ENCODE measurements at places on chromosomes 6 and 20.

GRCh38 chr6:147881432-147881831 lies 372.9 kb downstream of the SAMD5 start:
- DNase-seq = no peak

- DNase-seq = no peak
Measured at GRCh38 chr20:59146780-59147565, 16.6 kb upstream of the ZNF831 start.

- no peak for DNase-seq
Measured at GRCh38 chr6:41984623-41985022, 43.0 kb upstream of the CCND3 start.

DNA sequence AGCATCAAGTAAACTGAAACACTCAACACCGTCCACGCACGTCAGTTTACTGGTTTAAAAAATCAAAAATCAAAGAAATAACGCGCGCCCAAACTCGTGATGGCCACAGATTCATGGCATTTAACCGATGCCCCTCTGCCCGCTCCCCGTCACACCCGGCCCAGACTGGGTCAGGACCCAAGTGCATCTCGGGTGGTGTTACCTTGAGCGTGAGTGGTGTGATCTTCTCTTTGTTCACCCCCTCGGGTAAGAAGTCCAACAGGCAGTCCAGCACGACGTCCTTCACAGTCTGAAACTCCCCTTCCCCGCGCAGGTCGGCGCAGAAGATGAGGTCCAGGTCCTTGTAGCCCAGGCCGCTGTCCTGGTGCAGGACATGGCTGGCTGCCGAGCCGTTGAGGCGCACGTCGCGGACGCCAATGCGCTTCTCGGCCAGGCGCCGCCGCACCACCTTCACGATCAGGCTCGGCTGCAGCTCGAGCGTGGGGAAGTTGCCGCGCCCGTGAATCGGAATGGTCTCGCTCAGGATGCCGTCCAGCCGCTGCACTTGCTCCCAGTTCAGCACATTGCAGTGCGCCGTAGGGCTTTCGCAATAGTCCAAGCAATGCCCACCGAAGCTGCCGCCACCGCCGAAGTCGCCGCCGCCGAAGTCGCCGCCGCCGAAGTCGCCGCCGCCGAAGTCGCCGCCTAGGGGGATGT lies 945 bp downstream of the TENT5A start:
- no peak for DNase-seq

GRCh38 chr6:90253631-90254030 lies 43.0 kb downstream of the BACH2 start:
- DNase-seq = no peak

GRCh38 chr6:138393871-138394783 lies 9.9 kb upstream of the HEBP2 start:
- DNase-seq = no peak

- no peak for DNase-seq
Measured at GRCh38 chr20:54619181-54619580, 143.8 kb downstream of the DOK5 start.

DNA sequence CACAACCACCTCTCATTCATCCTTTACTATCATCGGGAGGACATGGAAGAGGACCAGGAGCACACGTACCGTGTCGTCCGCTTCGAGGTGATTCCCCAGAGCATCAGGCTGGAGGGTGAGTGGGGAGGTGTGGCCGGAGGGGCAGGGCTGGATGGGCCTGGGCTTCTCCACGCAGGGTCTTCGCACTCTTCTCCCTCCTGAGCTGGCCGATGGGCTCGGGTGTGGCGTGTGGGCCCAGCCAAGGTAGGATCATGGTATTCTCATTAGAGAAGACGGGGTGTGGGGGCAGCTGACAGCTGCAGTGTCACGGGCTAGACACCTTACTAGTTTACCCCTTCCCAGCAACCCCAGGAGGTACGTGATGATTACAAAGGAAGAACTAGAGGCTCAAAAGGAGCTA lies 33.5 kb downstream of the TM9SF4 start:
- no peak for DNase-seq

DNA sequence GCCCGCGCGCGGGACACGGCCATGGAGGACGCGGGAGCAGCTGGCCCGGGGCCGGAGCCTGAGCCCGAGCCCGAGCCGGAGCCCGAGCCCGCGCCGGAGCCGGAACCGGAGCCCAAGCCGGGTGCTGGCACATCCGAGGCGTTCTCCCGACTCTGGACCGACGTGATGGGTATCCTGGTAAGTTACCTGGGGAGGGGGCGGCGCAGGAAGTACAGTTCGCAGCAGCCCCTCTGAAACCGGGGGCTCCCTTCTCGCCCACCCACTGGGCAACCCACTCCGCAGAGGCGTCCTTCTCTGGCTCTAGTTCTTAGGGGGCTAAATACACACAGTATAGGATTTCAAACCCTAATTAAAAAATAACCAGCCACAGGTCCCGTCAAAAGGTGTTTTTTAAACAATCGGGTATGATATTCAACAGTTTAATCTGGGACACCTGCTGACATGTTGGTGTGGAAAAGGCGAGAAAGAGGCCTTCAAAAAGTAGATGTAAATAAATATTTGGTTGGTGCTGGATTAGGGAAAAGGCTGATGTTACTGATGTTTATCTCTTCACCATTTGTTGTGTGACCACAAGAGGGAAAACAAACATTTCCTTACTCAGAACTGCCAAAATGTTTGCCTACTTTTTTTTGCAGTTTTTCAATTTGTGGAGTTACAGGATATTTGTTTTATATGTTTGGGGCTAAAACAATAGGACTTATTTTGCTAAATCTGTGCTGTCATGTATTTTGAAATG lies 577 bp downstream of the SASH1 start:
- DNase-seq = no peak

GRCh38 chr6:147528511-147529145 lies 20.1 kb downstream of the SAMD5 start:
- no peak for DNase-seq

DNA sequence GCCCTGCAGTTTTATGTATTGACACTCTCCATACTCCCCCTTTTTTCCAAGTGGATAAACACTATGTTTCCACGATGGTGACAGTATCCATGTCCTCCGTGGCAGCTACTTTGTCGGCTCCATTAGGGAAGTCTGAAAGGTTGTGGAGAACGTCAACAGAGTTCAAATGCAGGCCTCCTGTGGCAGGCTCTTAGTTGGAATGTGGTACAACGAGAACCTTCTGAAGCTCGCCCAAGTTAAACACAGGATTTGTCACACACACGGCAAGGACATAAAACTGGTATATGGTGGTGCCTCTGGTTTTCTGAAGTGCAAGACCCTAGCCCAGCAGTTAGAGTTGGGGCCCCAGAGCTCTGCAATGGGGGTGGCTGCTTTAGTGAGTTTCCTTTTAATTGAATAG lies 187.0 kb upstream of the TAB2 start:
- DNase-seq = no peak

DNA sequence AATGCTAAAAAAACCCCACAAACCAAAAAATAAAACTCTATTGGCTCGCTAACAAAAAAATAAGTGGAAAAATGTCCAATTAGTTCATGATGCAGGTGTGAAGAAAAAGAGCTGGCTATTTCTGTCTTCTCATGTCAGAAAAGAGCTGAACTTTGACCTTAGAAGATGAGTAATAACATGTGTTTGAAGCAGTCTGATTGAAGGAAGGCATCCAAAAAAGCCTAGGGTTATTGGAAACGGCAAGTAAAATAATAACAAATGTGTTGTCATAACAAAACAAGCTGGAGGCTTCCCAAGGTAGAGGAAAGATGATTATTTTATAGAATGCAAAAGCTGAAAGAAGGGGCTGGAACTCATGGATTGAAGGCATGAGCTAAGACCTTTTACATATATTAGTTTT lies 94.4 kb upstream of the FAM184A start:
- no peak for DNase-seq

DNA sequence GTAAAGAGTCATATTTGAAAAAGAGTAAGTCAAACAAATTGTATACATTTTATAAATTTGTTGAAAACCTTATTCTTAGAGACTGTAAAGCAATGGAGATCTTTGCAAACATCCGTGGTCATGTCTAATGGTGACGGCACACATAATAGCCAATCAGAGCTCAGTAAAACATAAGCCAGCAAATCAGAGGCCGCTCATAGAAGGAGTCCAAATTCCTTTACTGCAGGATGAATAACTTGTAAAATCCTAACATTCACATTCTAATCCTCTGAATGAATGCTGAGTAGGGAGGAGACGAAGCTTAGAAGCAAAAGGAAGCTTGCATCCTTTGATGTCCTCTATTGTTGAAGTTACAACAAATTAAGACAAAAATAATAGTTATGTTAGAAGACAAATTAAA lies 401.7 kb downstream of the PRKN start:
- DNase-seq = no peak

DNA sequence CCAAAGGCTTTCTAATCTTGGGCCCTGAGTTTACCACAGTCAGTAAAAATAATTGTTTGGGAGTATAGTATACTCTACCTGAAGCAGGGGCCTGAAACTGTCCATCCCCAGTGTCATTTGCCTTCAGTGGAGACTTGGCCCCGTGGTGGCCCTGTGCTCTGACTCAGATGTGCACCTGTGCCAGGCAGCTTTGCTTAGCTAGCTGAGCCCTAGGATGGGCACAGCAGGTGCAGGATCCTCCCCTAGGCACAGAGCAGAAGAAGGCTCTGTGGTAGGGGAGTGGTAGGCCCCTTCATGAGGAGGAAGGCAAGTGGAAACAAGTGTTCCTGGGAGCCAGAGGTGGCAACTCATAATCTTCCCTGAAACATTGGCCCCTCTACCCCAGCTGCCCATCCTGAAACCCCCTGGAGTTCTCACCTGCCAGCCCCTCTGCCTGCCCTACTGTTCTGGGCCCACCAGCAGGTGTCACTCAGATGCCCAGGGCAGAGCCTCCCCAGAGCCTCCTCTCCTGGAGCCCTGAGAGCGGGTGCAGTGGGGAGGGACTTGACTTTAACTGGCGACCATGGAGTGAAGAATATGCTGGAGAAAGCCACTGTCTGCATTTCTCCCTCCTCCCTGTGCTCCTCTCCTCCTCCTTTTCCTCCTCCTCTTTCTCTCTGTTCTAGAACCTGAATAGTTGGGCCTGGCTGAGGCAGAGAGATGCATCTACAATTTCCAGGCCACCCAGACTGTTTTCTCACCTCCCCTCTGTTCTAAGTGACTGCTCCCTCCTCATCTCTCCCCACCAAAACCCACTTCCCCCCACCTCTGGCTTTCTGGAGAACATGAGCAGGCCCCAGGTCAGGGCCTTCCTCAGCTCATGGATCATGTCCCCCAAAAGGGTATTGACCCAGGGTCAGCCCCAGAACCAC lies 2.9 kb downstream of the CPNE5 start:
- DNase-seq = no peak

DNA sequence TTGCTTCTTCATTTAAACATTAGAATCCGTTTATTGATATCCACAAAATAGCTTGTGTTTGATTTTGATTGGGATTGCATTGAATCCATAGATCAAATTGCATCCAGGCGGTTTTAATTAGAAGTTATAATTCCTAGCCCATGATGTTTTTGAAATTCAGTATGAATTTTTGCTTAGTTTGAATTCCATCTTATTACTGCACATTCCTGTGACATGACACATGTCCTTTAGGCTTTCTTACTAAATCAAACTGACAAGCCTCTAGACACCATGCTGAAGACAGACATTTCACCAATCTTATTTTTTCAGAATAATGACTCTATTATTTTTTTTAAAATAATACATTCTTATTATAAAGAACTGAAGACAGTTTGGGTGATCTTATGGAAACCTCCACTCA lies 21.4 kb upstream of the PI16 start:
- no peak for DNase-seq

- DNase-seq = no peak
Measured at GRCh38 chr6:150380256-150380655, 11.4 kb downstream of the IYD start.

- no peak for DNase-seq
Measured at GRCh38 chr6:15535495-15536197, 127.2 kb downstream of the DTNBP1 start.

GRCh38 chr6:165817771-165818170 lies 154.7 kb upstream of the PDE10A start:
- no peak for DNase-seq

DNA sequence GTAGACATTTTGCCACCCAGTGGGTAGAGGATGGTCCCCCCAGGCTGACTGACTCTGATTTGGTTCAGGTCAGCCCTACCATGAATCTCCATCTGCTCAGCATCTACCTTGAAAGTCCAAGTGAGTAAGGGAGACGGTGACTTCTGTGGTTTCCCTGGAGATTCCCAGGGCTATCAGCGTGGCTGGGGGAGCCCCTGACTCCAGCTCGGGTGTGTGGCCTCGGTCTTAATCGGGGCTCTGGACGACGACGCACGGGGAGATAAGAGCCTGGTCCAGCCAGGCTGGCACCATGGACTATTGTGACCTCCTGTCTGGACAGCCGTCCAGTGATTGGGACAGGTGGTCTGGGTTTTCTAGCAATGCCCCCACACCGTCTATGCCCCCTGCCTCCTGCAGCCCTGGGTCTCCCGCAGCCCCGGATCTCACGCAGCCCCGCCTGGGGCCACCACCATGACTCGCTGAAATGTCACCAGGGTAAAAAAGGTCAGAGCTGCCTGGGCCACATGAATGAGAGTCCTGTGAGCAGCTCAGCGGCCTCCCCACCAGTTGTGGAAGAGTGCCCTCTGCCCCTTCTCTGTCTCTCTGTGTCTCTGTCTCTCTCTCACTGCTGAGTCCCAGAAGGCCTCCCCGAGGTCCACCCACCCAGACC lies 47.1 kb upstream of the GATA5 start:
- no peak for DNase-seq

DNA sequence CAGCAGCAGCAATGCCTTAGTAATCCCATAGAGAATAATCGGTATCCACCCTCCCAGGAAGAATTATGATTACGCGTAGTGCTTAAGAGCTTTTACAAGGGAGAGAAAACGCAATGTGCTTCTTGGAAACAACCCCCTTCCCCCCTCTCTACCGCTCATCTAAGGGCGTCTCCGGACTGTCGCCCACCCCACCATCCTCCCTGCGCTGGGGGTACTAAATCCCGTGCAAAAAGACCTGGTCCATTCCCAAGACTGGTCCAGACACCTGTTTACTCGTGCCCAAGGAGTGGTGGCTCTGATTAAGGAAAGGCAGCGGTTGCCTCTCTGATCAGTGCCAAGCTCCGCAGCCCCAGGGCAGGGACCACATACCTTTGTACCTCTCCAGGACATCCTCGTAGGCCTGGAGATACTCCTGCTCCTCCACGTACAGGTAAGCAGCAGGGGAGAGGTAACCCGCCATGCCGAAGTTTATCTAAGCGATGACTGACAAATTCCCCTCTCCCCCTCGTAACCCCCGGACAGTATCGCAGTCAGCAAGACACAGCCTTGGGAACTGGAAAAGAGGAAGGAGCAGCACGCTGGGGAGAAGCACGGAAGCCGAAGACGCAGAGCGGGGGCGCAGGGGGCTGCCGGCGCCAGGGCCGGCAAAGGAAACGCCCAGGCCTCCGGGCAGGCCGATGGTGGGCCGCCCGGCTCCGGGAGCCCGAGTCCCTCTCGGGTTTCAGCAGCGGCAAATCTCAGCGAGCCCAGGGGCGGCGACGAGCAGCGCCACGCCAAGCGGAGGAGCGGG lies 112.0 kb upstream of the BEND6 start:
- DNase-seq = no peak

DNA sequence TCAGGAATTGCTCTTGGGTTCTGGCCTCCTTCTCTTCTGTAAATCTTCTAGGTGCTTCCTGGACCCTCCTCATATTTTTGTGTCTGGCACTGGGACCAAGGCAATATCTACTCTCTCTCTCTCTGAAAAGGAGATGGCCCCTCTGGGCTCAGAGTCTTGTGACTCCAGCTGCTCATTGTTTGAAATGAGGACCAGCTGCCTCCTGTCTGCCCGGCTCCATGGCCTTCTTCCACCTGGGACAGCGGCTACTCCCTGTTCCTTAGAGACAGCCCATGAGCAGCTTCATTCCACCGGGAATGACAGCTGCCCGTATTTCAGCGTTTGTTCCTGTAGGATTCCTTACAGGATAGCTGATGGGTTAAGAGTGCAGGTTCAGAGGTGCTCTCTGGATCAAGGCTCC lies 2.9 kb downstream of the TGM3 start:
- DNase-seq = no peak
